LNCaP clone FGC (cell line): ENCODE measurements at places on chromosomes 13 and 19.

DNA sequence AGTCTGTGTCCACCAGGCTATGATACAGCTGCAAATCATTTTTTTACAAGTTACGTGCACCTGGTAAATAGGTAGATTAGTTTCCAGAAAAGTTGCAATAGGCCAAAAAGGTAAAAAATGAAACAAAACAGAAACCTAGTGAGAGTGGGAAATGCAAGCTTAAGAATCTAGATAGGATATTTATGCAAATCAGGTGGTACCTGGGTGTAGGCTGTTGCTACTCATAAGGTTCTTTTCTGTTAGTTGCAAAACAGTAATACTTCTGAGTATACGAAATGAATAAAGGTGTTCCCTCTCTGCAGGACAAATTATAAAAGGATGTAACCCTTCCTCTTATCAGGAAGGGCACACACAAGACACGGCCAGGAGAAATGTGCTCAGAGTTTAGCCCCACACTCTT is 97.9 kb downstream of the UGGT2 start:
- DNase-seq = no peak

DNA sequence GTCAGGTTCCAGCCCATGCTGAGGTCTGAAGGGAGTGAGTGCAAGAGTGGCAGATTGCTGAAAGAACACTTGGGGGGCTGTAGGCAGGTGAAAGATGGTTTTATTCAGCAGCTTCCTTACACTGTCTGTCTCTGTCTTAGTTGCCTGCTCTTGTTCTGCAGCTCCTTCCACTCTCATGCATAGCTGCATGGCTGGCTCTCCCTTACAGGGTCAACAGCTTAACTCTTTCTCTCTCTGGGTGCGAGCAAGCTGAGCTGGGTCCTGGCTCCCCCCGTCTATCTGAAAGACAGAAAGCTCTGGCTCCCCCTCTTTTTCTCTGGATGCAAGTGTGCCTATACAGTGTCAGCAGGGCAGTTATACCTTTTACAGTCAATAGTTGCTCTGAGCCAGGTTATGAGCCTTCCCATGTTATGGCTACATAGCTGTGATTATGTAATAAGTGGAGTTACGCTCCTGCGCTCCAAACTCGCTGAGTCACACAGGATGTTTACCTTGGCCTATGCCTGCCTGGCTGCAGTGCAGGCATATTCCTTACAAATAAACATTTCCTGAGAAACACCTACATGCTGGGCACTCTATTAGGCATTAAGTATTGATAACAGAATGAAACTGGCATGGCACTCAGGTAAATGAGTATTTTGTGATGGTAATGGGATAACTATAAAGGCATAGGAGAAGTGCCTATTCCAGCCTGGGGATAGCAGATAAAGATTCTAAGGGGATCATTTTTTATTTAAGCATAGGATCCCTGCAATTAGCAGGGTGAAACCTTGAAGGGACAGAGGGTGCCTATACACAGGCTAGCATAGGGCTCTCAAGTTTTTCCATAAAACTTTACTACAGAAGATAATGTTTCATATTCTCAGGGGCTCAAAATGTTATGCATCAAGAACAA is 826.9 kb upstream of the PCDH9 start:
- DNase-seq = no peak

- DNase-seq = no peak
These were observed 263 bp downstream of the RHPN2 start for GRCh38 chr19:33064458-33064791.

DNA sequence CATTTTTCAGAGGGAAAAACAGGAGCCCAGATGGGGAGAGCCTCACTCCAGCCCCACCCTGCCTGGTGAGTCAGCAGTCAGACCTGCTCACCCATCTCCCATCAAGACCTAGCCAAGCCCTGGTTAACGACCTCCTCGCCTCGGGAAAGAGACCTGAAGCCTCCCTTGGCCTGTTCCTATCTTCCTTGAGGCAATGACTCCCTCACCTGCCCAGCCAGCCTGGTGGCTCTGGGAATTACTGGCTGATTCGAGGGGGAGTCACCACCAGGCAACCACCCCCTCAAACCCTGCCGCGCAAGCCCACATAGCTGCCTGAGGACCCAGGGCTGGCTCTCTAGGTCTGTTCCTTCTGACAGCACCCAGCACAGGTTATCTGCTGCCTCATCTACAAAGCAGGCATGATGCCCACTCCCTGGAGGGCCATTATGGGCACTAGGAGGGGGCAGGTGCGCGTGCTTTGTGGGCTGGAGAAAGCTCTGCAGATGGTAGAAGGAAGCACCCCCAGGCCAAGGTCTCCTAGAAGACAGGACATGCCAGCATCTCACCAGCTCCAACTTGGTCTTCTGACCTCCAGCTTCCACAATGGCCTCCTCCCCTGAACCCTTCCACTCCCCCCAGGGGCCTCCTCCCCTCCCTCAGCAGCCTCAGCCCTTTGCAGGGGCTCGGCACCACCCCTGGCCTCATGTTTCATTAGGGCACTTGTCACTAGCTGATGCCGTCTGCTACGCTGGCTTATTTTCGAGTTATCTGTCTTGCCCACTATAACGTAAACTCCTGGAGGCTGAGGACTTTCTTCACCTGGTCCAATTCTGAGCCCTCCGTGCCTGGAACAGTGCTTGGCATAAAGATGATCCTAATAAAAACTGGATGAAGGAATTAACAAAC is 10.4 kb downstream of the DEDD2 start:
- DNase-seq = no peak

DNA sequence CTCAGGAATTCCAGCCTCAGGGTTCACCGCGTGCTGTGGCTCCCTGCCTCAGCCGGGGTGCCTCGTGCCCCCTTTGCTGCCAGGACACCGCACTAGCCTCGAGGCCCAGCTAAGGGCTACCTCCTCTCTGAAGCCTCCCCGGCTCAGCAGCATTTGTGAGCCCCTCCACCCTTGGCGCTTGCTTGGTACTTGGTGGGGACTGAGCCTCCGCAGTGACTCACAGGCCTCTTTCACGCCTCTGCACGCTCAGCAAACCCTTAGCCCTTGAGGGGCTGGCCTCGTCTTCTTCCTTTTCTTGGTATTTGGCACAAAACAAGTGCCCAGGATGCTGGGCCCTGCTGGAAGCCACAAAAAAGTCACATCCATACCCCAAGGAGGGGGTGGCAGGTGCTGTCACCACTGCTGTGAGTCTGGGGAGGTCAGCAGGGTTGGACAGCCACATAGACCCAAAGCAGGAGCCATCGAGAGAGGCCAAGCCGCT is 85.4 kb upstream of the TM9SF2 start:
- DNase-seq = no peak

- no peak for DNase-seq
These were observed 20.3 kb downstream of the HPN start for GRCh38 chr19:35061583-35062373.
